SW 1271 (cell line): ENCODE measurements at places on chromosomes 7 and 10.

- DNase-seq, result no peak
Observed at GRCh38 chr10:33195608-33196376, 138.7 kb downstream of the NRP1 start.

DNA sequence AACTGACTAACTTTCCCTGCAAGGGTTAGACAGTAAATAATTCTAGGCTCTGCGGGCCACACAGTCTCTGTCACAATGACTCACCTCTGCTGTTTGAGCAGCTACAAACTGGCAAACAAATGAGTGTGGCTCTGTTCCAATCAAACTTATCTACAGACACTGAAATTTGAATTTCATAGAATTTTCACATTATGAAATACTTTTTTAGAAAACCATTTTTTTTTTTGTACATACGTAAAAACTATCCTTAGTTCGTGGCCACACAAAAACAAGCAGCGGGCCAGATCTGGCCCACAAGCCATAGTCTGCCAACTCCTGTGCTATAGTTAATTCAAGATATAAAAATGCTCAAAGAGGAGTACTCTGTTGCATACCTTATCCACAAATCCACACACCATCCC, 32.6 kb downstream of the PIP4K2A start:
- DNase-seq, result no peak

GRCh38 chr7:133827707-133828623, 299.2 kb upstream of the LRGUK start:
- DNase-seq, result no peak

DNA sequence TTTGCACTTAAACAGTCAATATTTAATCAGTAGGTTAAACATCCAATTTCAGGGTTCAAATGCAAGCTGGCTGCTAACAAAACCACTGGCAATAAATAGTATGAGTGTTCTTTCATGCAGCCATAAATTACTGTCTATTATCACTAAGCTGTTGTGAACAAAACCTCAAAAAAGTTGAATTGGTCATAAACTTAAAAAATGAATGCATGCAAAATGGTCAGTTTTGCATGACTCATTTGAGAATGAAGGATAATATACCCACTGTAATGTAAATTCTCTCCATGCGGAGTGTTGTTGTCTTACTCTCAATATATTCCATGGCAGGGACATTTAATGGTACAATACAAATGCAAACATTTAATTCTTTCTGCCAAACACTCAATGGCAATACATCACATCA, 226.4 kb downstream of the MAGI2 start:
- DNase-seq, result no peak

DNA sequence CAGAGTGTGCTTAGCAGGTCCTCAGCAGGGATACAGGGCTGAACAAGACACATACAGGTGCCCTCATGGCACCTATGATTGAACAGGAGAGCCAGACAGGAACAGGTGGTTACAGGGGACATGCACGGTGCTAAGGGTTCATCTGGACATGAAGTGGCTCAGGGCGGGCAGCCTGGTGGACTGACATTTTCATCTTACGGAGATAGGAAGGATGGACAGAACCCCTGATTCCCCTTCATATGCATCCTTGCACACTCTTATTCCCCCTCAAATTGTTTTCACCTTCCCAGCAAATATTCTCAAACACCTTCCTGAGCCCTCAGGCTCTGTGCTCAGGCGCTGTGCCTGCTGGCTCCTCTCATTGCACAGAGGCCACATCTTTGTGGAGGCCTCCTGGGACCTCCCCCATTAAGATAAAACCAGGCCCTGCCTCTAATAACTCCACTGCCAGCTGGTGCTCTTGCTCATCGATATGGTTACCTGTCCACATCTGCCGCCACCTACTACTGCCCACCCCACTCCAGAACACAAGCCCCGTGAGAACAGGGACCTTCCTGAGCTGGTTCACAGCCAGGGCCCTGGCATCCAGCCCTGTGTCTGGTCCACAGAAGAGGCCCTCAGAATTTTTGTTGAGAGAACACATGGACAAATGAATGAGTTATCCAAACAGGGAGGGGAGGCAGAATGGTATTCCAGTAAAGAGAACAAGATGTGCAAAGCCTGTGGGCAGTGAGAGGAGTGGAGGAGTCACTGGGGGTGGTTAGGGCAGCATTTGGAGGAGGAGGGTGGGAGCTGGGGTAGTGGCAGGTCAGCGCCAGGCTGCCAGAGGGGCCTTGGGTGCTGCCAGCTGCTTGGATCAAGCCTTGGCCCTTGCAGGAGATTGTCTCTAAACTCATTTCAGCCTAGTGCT, 68.9 kb upstream of the AQP1 start:
- no peak for DNase-seq

DNA sequence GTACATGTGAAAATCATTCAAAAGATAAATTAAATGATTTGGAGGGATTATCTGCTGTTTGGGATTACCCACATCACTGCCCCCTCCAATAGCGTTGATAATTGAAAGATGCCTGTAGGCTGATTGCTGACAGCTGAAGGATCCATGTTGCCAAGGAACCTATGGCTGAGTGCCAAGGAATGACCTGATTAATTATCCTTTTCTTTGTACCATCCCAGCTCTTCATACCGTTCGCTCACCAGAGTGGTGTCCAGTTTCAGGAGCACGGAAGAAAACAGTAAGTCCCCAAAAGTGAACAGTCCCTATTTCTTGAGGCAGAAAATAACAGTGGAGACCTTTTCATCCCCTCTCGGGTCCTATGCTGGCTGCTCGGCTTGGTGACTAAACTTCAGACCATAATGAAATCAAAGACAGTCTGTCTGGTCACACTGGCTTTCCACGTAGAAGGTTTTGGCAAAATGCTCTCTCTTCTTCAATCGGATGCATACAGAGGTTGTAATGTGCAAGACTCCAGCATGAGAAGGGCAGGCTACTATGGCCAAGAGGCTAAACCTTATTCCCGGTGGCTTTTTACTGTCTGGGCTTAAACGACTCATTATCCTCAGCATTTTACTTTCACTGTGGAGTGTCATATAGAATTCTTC, 108.8 kb downstream of the SPAG6 start:
- no peak for DNase-seq

DNA sequence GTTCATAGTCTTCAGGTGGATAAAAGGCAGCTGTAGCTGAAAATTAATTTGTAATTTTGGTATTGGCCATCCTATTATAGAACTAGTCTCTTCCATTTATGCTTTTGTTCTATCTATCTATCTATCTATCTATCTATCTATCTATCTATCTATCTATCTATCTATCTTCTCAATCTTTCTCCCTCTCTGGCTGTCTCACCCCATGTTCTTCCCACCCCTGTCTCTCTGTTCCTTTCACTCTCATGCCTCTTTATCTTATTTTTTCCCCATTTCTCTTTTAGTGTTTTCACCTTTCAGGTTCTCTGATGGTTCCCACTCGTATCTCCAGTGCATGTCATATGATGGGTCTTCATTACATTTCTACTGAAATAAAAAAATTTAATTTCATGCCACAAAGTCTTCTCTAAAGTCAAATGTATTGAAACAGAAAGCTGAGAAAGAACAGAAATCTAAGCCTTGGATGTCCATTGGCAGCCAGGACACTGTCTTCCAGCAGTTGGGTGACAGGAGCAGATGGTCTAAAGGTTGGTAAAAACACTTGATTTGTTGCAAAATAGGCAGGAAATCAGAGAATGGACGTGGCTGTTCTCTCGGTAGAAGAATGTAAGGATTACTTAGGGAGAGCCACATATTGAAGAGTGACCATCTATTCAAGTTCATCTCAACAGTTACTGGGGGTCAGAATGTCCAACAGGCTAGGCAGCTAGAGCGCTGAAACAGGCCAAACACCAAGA, 127.0 kb downstream of the RELN start:
- DNase-seq, result no peak

DNA sequence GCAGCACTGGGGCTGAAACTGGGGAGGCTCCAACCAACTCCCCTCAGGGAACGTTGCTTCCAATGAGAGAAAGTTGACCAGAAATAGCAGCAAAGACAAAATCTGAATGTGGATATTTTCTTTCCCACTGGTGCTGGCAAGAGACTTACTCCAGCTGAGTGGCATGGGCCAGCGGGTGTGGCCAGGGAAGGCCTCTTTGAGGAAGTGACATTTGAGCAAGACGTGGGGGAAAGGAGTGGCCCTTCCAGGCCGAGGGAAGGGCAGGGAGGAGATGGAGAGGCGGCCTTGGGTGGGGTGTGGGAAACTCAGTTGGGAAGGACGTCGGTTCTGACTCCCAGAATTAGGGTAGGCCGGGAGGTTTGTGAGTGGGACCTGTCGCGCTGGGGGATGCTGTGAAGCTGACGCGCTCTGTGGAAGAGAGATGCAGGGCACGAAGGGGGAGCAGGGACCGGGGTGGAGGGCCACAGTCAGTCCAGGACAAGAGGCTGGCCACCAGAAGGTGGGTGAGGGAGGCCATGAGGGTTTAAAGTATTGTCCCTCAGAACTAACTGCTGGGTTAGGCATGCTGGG, 96.7 kb upstream of the IKZF1 start:
- DNase-seq, result no peak

DNA sequence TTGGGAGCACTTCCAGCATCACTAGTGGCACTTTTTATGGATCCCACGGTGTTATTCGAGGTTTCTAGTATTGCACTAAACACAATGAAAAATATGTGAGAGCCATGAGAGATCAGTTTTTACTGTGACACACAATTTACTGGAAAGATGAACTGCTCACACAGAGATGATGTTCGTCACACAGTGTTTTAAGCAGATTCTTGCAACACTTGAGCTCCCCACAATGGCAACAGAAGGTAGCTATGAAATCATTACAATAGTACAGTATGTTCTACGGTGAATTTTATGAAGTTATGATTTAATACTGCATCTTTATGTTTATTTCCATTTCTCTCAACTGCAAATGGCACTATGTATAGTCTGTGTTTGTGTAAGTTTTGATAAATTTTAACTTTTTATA, 27.4 kb upstream of the ENTPD1 start:
- DNase-seq, result no peak

- no peak for DNase-seq
Observed at GRCh38 chr7:156897673-156898072, 4.7 kb upstream of the LMBR1 start.

DNA sequence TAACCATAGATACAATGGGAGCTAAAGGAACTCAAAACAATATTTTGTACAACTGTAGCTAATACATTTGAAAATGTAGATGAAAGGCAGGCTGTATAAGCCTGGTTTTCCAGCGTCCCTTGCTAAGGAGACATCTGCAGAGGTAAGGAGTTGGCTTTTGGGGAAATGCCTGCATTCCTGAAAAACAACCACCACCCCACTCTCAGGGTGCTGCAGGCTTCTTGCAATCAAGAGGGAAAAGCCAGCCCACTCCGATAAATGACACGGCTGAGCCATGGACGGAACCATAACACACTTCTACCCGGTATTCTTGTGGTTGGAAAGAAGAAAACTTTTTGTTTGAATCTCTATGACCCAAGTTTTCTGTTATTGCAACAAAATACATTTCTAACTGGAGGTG, 200.3 kb downstream of the TEX36 start:
- no peak for DNase-seq

DNA sequence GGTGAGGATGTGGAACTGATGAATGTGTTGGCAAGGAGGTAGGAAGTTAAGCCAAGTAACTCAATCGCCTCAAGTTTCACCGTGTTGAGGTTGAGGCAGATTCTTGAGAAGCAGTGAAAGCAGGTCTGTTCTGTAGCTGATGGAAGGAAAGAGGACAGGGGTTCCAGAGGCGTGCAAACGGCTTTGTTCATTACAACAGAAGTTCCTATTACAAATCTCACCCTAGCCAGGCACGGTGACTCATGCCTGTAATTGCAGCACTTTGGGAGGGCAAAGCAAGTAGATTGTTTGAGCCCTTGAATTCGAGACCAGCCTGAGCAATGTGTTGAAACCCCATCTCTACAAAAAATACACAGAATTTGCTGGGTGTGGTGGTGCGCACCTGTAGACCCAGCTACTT, 36.9 kb upstream of the PTF1A start:
- no peak for DNase-seq

DNA sequence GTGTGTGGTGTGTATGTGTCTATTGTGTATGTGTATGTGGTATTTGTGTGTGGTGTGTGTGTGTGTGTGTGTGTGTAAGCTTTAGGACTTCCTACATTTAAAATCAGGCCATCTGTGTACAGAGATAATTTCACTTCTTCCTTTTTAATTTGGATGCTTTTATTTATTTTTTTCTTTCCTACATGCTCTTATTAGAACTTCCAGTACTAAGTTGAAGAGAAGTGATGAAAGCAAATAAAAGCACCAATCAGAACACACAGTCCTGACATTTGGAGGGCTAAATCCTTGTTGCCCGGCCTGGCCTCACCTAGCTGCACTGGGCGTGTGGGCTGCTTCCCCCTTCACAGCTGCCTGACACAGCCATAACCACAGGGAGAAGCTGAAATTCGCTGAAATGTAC, 3.8 kb upstream of the MRC1 start:
- no peak for DNase-seq

DNA sequence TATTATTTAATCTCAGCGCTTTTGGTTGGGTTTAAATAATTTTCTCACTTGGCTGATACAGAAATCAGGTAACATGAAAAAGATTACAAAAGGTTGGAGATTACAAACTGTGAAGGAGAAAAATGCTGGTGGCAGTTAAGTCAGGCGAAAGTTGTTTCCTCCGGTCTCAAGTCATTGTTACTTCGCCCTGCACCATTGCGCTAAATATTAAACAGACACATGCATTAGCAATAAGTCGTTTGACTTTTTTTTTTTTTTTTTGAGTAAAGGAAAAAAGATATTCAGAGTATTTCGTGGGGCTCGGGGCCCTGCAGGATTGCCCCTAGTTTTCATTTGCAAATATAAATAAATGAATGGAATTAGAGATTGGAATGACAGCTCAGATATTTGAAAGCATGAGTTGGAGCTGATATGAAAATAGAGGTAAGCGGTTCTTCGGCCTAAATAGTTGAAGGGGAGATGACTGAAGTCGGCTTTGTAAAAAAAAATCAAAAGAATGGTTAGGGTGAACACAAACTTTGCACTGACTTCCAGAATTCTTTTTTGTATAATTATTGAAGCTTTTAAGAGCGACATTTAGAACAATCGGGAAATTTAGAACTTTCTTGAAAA, 914 bp downstream of the SDHAF3 start:
- no peak for DNase-seq
